ENCODE measurements at places on chromosomes 2 and 18.

DNA sequence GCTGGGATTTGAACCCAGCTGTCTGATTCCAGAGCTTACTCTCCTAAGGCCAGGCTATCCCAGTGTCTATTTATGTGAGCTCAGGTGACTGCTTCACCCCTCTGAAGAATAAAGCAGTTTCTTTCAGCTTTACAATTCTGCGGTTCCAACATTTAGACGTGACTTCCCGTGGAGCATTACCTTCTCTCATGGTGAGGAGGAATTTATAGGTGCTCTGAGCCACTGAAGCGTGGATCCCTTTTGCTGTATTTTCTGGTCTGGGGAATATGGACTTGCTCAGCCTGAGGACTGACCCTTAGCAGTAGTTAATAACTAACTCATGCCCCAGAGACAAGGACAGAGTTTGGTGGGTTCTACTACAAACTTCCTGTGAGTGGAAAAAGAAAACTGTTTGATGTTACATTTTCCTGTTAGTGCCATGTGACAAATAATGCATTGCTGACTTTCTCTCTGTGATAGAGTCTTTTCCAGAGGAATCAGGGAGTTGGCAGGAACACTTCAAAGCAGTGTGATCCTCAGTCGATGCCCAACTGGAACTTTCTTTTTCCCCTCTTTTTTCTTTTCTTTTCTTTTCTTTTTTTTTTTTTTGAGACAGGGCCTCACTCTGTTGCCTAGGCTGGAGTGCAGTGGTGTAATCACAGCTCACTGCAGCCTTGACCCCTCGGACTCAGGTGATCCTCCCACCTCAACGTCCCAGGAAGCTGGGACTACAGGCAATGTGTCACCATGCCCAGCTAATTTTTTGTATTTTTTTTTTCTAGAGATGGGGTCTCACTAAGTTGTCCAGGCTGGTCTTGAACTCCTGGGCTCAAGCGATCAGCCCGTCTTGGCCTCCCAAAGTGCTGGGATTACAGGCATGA, 21.9 kb downstream of the CASP10 start:
- DNase-seq = no peak

GRCh38 chr2:179861027-179861415, 391 bp downstream of the ZNF385B start:
- DNase-seq = no peak

- DNase-seq = peak; percentile 35
Observed at GRCh38 chr2:100416935-100417710, at the start of gene CHST10. Gene CHST10, minus strand, starts transcription at chr2:100417668. Its CDS starts 10,993 bp downstream, at chr2:100406675.

DNA sequence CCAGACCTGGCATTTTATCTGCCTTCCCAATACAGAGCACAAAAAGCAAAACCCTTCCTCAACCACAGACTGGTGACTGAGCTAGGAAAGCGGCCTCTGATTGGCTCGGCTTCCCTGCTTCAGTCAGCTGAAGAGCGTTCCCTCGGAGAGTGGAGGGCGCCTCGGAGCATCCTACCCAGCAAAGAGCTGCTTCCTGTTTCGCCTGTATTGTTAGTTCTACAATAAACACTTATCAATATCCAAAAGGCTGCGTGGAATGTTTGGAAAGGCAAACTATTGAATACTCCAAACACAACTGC, 125.0 kb downstream of the CACNB4 start:
- no peak for DNase-seq

DNA sequence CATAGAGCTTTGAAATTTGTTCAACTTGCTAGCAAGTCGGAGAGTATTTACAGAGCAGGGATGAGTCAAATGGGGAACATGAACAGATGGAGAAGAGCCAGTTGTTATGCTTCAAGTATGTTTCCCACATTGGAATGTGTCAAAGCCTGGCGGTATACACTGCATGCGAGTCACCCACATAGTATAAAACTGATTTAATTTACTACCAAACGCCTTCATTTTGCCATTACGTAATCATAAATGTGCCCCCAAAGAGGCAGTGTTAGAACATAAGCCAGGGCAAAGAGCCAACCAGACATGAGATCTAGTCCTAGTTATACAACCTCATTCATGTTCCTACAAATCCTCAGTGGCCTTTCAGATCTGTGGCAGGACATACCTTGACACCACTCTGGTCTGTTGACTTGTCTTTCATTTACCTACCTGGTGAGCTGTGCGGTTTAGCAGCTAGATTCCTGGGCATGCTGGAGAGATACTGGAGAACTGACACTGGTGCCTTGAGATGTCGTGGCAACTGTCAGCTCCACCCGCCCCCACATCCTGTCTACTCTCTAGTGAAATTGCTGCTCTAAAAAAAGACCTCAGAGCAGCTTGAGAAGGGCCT, 21.7 kb upstream of the NRP2 start:
- DNase-seq = no peak

DNA sequence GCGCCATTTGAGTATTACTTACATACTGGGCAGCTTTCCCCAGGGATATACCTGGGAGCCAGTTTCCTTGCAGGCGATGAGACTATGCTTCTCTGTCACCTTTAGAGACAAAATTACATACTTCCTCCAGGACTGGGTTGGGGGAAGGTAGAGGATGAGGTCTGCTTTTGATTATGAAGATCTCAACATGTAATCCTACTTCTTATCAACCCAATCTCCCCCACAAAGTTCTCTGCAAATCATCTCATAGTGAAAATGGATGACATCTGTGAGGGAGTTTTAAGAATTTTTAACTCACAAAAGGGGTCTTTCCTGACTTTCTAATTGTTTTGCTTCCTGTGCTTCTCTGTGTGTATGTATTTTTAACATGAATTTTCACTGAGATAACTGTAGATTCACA, 81.9 kb downstream of the TMEM131 start:
- no peak for DNase-seq

DNA sequence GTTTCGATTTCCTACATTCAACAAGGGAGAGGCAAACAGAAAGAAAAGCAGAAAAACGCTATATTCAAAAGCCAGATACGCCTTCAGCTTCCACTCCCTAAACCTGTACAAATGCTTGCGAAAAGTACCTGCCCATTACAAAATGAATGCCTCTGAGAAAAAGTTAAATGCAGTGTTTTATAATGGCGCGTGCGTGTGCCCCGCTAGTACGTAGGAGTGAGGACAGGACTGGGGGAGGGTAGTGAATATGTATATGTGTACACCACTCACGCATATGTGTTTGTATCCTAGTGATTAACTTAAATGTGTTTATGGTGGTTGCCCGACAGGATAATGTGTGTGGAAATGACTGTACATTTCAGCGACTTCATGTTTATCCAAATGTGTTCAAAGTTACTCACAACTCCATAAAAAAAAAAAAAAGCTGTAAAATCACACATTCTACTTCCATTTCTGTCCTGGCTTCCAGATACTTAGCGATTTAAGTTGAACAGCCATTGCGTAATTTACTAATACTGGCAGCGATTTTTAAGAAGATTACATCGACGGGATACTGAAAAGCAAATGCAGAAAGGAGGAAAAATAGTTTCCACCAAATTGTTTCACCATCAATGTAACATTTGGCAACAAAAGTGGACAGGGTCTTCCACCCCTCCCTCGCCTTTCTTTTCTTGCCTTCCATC, 1.3 kb downstream of the NEUROD1 start:
- no peak for DNase-seq

DNA sequence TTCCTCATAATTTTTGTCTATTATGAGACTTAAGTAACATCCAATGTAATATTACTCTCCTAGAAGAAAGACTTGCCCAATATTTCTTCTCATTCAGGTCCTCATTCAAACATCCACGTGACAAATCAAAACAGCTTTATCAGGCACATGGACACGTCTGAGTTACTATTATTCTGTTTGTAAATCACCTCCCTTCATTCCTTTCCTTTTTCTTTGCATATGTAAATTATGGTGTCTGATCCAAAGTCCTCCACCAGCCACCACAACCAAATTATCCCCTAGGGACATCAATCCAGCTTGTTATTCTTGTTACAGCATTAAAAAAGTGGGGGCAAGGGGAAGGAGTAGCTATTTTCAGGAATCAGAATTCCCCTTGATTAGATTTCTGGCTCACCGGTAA, 7.1 kb downstream of the TMEM163 start:
- DNase-seq = no peak

GRCh38 chr2:64035072-64035942, 16.1 kb upstream of the VPS54 start:
- no peak for DNase-seq

DNA sequence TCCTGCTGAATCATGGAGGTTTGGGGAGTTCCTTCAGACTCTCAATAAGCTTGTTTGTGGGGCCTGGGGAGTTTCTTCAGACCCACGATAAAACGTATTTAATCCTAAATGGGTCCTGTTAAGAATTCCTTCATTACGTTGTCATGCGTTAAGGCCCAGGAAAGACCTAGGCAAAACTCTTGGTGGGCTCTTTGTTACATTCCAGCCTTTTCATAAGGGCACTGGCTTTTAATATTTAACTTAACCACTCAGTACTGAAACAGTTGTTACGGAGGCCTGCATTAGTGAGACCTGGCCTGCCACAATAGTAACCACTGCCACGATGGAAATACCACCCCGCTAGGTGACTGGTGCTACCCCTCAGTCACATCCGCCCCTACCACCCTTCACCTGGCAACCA, 17.5 kb upstream of the BIN1 start:
- DNase-seq = no peak

- no peak for DNase-seq
Observed at GRCh38 chr18:27855486-27855885, 321.4 kb downstream of the CDH2 start.

- DNase-seq = no peak
Observed at GRCh38 chr2:197740200-197740599, 35.0 kb downstream of the MARS2 start.
